NCI-H1092 (cell line): ENCODE measurements at places on chromosomes 2 and 18.

DNA sequence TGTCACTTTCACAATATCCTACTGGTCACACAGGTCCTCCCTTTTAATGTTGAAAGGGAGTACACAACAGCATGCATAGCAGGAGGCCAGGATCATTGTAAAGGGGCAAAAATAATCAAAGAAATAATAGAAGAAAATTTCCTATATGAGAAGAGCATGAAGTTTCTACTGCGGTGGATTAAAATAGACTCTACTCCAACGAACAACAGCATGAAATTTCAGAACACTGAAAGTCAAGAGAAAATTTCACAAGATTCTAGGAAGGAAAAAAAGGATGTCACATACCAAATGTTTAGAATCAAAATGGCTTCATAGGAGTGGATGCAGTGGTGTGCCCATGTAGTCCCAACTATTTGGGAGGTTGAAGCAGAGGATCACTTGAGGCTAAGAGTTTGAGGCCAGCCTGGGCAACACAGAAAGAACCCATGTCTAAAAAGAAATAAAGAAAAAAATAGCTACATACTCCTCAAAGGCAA is 72.0 kb upstream of the EPAS1 start:
- no peak for DNase-seq

DNA sequence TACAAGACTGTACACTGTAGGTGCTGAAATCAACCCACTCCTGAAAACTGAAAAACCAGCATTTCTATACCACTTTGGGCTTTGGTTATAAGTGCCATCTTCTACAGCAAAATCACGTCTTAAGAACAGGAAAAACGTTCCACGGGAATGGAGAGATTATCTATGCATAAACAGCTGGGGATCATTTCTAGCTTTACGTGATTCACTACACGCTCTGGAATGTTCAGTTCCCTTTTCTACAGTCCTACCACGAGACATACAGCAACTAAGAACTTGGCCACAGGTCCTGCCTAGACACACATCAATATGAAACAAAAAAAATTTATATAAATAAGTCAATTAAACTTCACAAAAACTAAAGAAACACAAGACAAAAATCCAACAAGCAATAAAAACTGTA is 3.6 kb downstream of the CXCR4 start:
- DNase-seq, result no peak

- DNase-seq, result no peak
Observed at GRCh38 chr2:139905624-139906023, 1125.4 kb upstream of the NXPH2 start.

GRCh38 chr2:122203523-122203922 is 448.1 kb downstream of the TSN start:
- no peak for DNase-seq

GRCh38 chr2:141863964-141864363 is 266.9 kb downstream of the LRP1B start:
- no peak for DNase-seq

DNA sequence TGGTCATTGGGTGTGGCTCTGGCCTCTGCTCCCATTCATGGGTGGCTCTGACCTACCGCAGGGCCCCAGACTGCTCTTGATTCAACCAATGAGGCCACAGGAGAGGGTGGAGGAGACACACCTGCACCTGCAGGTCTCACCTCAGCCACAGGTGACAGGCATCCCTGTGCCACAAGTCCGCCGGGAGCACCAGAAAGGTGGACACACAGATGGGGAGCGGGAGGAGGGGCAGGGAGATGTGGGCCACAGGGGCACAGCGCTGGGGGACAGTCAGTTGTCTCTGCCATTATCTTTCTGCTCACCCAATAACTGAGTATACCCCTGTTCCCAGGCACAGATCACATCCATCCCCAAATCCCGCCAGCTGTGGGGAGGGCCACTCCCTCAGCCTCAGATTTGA is 189.1 kb upstream of the SALL3 start:
- no peak for DNase-seq
